ENCODE measurements at places on chromosomes 4 and X.

DNA sequence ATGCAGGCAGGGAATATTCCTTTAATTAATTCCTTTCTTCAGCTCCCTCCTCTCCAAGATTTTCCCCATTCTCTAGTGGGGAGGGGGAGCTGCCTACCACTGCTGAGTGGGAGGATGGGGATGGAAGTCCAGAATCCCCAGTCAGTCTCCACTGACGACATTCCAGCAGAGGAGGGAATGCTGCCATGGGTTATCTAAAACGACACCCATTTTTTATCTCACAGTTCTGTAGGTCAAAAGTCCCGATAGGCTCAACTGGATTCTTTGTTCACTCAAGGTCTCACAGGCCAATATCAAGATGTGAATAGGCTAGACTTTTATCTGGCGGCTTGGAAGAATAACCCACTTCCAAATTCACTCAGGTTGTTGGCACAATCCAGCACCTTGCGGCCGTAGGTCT is 64.4 kb downstream of the SH3KBP1 start:
- no peak for DNase-seq

GRCh38 chr4:26141911-26142638 is 178.7 kb upstream of the RBPJ start:
- peak; percentile 48 for DNase-seq

DNA sequence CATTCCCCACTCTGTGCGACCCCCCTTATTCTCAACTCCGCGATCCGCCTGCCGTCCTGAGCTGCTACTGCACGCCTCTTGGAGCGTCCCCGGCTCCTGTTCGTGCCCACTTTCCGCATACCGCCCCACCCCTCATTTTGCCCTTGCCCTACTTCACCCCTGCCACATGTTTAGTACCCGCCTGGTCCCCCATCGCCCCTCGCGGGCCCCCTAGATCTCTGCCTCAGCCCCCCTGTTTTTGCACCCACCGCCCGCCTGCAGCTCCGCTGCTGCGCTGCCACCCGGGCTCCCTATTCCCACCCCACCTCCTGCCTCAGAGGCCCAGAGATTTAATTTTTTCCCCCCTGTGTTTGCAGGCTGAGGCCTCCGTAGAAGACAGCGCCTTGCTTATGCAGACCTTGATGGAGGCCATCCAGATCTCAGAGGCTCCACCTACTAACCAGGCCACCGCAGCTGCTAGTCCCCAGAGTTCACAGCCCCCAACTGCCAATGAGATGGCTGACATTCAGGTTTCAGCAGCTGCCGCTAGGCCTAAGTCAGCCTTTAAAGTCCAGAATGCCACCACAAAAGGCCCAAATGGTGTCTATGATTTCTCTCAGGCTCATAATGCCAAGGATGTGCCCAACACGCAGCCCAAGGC is 1.4 kb downstream of the MAGED1 start:
- DNase-seq: no peak

DNA sequence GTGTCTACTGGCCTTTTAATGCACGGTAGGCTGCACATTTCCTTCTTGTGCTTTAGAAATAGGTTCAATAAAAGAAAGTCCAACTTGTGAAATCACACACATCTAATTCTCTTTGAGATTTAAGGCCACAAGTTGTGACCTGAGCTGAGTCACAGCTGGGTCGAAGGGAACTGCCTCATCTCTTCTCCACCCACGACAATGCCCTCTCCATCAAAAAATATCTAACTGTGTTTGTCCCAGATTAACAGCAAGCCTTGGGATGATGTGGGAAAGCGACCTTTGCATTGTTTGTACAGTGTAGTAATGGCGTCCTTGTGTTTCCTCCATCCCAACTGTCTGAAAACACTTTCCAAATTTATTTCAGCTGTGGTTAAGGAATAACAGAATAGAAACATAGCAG is 168.9 kb downstream of the AMELX start:
- DNase-seq: no peak

GRCh38 chrX:70504772-70505450 is 60.3 kb downstream of the DLG3 start:
- no peak for DNase-seq

- DNase-seq: no peak
These were observed 183.1 kb downstream of the ZNF330 start for GRCh38 chr4:141403782-141404181.

DNA sequence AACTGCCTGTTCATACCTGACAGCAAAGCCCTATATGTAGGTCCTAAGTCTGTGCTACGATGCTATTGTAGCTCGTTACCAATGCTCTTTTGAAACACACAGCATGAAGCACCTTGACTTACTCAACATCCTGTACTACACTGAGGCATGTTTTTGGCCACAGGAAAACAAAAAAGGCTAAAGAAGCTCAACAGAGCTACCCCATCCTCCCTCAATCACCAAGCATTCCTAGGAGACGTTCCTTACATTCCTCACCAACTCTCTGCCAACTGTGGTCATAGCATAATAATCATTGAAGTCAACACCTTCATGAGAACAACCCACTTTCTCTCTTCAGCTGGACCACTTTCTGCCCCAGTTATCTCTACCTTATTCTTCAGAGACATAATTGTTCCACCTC is 73.7 kb upstream of the SLC25A43 start:
- peak; percentile 29 for DNase-seq

DNA sequence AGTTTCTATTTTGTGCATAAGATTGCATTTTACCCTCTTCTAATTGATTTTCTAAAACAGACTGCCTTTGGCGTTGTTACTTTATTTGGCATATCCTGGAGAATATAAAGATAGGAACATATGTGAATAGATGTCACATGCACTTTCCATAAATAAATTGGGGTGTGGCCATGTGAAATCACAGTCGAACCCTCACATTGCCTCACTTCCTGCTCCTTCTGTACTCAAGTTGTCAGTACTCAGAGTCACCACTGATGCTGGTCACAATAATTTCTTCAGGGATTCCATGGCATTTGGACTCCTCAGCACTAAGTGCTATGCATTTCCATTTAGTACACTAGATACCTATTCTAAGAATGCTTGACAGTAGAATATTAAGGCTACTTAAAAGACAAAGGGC is 1.4 kb upstream of the EMCN start:
- no peak for DNase-seq

DNA sequence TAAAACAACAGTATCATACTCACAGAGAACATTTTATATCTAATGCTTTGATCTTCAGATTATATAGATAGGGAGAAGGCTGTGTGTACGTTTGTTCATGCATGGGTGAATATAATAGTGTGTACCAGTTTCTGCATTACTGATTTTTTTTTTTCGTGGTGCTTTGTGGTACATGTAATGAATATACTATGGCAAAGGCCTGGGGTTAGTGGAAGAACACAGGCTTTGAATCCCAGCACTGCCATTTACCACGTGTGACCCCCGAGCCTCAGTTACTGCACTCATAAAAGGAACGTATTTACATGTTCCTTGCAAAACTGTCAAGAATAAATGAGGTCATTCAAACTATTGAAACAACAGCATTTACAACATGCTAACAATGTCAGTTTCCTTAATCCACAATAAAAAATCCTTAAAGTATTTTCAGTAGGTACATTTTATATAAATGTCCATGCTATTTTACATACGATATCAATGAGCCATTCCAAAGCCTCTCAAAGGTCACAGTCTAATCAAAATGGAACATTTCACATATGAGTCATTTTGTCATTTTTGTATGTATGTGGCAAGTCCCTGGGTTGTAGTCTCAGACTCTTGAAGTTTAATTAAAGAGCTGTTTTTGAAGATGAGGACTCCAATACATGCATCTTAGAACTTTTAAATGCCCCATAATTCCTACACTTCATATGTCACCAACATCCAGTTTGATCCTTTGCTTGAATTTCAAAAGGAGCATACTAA is 242.8 kb downstream of the PPP3CA start:
- DNase-seq: no peak

DNA sequence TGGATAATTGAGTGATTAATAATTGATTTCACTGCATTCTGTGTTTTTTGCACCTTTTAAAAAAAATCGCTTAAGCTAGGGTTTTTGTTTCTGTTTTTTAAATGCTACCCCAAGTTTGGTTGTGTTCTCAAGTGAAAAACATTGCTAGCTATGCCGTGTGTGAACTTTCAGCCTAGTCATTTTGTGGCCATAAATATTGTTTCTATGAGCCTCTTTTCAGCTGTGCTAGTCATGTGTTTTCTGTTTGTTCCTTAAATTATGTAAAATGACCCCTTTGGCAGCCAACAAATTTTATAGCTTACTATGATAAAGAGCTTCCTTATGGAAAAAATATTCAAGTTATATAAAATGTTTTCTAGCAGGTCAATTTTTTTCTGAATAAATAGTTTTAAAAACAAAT is 59.1 kb downstream of the GALNT7 start:
- no peak for DNase-seq

DNA sequence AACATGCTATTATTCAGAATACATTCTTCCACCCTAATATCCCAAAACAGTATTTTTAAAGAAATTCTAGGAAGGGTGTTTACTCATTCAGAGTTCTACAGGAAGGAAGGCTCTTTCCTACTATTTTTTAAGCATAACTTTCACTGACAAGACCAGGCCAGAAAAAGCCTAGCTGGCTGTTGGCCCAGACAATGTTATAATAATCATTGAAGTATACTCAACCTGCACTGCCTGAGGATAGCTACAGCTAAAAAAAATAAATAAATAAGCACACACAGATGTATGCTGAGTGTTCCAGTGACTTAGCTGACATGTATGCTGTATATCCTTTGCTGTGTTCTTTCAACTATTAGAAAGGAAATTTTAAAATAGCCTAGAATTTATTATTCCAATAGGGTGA is 145.8 kb upstream of the SPRY1 start:
- no peak for DNase-seq

GRCh38 chrX:153828308-153828707 is 2.0 kb downstream of the PDZD4 start:
- DNase-seq: no peak

- no peak for DNase-seq
These were observed 35.5 kb upstream of the AMELX start for GRCh38 chrX:11257711-11258110.

- no peak for DNase-seq
These were observed 33.8 kb upstream of the EGFL6 start for GRCh38 chrX:13535376-13536165.

GRCh38 chr4:26369581-26369980 is 48.8 kb downstream of the RBPJ start:
- no peak for DNase-seq

GRCh38 chrX:110087485-110088356 is 84.8 kb downstream of the TMEM164 start:
- peak; percentile 69 for DNase-seq

- no peak for DNase-seq
These were observed 87.9 kb downstream of the ATP10D start for GRCh38 chr4:47572981-47573380.

- no peak for DNase-seq
These were observed 17.5 kb downstream of the CCDC160 start for GRCh38 chrX:134254511-134254910.

GRCh38 chr4:184845367-184846021 is 19.7 kb upstream of the ACSL1 start:
- DNase-seq: peak; percentile 58

DNA sequence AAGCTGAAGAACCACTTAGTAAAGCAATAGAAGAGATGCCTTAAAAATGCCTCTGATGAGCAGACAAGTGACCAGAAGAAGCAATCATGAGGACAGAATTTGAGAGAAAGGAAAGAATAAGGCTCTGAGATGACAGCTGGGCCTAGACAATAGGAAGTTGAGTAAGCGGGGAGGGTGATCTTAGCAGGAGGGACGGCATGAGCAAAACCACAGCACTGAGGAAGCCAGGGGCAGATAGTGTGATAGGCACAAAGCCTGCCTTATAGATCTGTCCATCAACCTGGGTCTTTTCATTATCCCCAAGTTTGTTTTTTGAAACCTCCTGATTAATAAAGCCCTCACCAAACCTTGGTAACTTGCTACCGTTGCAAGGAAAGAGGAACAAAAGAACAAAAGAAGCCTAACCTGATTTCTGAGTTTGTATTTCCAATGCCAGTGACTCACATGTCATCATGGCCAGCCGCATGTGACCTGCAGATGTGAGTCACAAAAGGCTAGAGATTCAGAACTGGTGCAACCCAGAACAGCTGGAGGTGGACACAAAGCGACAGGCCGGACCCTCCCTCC is 55.7 kb upstream of the PPARGC1A start:
- peak; percentile 74 for DNase-seq

DNA sequence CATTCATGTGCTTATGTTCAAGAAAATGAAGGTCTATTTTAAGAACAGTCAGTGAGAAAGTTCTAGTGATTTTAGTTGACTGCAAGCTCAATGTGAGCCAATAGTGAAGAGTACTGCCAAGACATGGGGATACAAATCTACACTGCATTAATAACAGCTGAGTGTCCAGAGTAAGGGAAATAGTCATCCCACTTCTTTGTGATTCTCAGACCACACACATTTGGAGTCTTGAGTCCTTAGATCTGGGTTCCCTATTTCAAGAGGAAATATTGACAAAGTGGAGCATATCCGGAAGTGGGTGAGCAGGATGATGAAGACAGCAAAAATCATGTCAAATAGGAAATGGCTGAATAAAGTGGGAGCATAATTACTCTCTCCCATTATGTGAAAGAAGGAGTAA is 171.1 kb downstream of the LARP7 start:
- no peak for DNase-seq

- DNase-seq: no peak
These were observed 2.8 kb upstream of the SRP72 start for GRCh38 chr4:56464581-56464980.

GRCh38 chr4:102849579-102850104 is 19.1 kb upstream of the CISD2 start:
- no peak for DNase-seq

DNA sequence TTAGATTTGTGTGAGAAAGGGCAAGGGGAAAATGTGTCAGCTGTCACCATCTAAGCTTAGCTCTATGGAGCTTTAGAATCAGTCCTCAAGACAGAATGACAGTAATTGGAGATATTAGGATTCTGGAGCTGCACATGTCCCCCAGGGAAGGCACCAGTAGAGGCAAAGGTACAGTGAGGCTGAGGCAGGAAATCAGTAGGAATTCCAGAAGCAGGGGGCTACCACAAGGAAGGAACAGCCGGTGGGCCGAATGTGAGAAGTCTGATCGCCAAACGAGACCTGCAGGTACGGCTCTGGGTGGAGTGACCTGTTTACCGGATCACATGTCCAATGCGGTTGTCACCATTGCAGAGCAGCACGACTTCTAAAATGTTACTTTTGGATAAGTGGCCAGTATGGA is 52.6 kb downstream of the RNF150 start:
- DNase-seq: no peak

DNA sequence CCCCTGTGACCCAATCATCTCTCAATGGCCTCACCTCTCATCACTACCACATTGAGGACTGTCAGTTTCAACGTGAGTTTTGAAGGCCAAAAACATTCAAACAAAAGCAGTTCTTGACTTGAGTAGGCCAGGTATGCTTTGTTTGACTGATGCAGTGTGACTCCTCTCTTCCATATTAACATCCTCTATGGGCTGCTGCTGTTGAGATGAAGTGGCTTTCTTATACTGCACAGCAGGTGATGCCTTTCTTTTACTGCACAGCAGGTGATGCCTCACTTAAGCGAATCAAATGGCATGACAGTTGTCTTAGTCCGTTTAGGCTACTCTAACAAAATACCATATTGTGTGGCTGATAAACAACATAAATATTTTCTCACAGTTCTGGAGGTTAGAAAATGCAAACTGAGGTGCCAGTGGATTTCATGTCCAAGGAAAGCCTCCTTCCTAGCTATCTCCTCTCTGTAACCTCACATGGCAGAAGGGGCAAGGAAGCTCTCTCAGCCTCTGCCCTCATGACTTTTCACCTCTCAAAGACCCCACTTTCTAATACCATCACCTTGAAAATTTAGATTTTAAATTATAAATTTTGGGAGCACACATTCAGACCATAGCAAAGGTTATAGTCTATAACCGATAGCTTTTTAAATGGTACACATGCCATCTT is 2267.9 kb upstream of the AGA start:
- DNase-seq: no peak

All from AG08395 (cell line).